Stimulated activated CD8-positive, alpha-beta memory T cell treated with anti-CD3 and anti-CD28 coated beads, Interleukin-2, amount 100 ng/mL, for 1 hour (primary cell): ENCODE measurements at places on chromosomes 4 and X.

DNA sequence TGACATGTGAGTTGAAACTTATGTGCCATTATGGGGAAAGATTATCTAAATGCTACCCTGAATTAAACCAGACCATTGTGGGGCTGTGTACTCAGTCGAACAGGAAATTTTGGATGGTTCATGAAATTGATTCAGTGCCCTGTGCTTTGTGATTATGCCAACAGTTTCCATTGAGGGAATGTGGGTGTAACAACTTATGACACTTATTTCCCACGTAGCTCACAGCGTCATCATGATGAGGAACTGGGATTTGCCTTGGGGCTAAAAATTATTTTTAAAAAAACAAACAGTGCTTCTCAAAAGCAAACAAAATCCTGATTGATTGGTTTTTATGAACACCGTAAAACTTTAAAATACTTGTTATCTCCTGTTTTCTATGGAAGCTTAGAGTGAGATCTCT is 8.3 kb upstream of the CLTRN start:
- DNase-seq, result no peak

DNA sequence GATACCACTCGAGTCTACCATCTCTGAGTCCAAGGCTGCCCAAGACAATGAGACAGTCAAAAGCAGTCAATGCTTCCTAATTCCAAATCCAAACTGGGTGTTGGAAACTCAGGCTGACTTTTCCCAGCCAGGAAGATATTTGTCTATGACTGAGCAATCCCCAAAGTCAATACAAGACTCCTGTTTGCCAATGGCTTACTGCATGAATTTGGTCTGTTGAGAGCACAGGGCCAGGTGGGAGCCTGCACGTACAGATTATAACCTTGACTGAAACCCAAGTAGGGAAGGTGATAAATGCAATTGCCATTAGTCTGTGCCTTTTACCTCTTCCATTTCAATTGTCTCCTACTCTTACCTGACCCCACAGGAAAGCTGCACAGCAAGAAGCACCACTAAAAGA is 72.6 kb upstream of the PPARGC1A start:
- DNase-seq, result no peak

DNA sequence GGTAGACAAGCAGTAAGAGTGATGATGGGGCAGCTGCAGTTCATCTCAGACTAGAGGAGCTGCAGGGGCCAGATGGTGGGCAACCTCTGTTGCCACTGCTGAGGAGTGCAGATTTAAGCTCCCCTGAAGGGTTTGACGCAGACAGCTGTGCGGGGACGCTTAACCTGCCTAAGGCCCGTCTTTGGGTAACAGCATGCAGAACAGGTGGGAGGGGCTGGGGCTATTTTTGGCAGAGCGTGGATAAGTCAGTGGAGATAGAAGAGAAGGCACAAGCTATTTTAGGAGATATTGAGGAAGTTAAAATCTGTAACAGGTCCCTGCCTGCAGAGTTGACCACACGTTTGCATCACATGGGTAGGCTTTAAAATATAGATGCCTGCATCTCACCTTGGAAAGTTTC is 10.5 kb downstream of the CD99 start:
- DNase-seq, result no peak

DNA sequence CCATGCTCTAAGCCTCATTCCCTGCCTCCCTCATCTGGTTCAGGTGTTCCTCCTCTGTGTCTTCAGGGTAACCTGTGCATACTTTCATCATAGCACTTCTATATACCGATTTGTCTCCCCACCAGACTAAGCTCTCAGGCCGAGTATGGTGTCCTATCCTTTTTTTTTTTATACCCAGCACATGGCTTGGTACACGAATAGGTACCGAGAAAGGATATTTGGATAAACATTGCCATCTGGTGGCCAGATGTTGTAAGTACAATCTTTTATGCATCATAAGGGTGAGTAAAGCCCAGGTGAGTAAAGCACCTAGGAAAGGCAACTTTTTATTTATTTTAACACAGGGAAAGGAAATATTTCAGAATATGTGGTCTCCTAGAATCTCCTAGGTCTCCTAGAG is 68.4 kb downstream of the MID2 start:
- no peak for DNase-seq

GRCh38 chr4:58191109-58191508 is 1080.9 kb upstream of the IGFBP7 start:
- no peak for DNase-seq

- DNase-seq, result no peak
These were observed 135.1 kb downstream of the SCLT1 start for GRCh38 chr4:128958194-128958593.

- DNase-seq, result no peak
These were observed 67.2 kb upstream of the CAMK2D start for GRCh38 chr4:113828702-113829101.

- no peak for DNase-seq
These were observed 53.6 kb downstream of the GRK4 start for GRCh38 chr4:3016961-3017360.

DNA sequence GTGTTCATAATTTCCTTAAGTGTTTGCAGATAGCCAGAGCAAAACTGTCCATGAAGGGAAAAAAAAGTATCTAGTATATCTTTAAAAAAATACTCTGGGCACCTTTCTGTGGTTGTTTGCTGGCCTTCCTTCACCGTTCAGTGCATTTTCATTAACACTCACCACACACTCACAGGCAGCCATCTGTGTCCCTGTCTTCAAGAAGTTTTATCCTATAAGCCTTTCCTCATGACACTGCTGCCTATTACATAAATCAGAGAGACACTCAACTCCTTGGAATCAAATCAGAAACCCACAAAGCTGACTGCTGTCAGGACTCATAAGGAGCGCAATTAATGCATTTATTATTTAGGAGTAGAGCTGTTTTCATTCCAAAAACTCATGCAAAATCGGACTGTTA is 1720.2 kb downstream of the PCDH7 start:
- DNase-seq, result no peak

DNA sequence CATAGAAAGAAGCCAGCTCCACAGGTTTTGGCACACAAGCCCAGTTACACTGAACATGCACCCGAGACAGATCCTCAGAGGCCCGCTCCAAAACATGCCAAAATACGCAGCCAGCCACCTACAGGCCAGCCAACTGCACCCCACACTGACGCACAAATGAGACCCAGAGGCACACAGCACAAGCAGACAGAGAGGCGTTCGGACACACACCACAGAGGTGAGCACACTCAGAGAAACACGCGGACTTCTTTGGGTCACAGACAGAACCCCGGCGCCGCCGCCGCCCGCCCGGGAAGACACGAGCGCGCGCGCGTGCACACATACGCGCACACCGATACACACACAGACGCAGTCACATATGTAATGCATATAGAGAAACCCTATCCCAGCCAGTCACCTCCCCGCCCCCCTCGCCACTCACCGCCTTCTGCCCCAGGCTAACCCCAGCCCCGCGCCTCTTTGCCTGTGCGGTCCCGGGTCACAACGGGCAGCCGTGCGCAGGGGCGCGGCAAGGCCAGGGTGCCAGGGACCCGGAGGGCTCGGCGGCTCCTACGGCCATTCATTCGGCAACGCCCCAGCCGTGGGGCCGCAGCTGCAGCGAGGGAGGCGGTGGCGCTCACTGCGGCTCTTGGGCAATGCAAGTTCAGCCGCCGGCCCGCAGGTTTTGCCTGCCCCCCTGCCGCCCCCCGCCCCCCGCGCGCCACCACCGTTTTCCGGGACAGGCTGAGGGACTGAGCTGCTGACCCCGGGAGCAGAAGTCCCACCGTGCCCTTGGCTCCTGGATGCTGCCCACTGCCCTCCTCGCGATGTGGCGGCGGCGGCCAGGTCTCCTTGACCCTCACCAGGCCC is 553 bp downstream of the SEPTIN6 start:
- no peak for DNase-seq

DNA sequence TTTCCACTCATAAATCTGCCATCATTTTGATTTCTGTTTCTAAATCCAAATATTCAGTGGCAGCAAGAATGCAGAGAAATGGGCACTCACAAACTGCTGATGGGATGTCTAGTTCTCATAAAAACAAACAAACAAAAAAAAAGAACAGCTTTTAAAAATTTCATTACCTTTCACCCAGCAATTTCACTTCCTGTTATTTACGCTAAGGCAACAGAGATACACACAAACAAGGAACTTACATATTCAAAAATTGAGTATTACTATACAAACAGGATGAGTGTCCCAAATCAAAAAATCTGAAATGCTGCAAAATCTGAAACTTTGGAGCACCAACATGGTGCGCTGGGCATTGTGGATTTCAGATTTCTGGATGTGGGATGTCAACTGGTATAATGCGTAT is 36.4 kb downstream of the FAT1 start:
- no peak for DNase-seq

DNA sequence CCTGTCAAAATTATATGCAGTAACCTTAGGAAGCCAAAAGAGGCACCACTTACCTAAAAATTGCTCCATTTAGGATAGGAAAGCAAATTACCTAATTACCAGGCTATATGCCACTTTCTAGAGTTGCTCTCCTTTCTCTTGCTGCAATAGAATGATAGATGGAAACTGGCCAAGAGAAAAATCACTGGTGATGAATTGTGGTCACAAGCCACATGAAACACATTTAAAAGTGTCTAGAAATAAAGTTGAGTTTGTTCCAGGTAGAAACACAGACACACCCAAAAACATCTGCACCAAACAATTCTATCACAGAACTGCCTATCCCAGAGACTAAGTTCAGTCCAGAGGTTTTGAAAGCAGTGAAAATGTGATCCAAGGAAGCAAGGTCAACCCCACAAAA is 337.7 kb downstream of the PCDH19 start:
- DNase-seq, result no peak

- no peak for DNase-seq
These were observed 427.7 kb upstream of the MAGEB2 start for GRCh38 chrX:29787656-29788055.

DNA sequence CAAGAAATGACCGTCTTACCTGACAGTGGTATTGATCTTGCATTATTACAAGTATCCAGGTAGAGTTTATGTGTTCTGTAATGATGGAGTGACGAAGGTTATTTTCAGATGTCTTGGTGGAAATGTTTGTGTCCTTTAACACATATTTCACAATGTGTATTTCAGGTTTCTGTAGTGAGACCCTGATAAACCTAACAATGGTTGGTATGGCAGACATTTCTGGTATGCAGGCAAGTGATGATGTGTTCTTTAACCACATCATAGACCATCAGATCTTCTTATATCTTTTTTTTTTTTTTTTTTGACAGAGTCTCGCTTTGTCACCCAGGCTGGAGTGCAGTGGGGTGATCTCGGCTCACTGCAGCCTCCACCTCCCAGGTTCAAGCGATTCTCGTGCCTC is 14.6 kb upstream of the ATXN3L start:
- no peak for DNase-seq

- DNase-seq, result no peak
These were observed 32.5 kb downstream of the COX18 start for GRCh38 chr4:73037057-73037456.

- DNase-seq, result no peak
These were observed 5.0 kb upstream of the SCML1 start for GRCh38 chrX:17732138-17732783.

- no peak for DNase-seq
These were observed 61.6 kb upstream of the PRPS1 start for GRCh38 chrX:107566604-107567262.

DNA sequence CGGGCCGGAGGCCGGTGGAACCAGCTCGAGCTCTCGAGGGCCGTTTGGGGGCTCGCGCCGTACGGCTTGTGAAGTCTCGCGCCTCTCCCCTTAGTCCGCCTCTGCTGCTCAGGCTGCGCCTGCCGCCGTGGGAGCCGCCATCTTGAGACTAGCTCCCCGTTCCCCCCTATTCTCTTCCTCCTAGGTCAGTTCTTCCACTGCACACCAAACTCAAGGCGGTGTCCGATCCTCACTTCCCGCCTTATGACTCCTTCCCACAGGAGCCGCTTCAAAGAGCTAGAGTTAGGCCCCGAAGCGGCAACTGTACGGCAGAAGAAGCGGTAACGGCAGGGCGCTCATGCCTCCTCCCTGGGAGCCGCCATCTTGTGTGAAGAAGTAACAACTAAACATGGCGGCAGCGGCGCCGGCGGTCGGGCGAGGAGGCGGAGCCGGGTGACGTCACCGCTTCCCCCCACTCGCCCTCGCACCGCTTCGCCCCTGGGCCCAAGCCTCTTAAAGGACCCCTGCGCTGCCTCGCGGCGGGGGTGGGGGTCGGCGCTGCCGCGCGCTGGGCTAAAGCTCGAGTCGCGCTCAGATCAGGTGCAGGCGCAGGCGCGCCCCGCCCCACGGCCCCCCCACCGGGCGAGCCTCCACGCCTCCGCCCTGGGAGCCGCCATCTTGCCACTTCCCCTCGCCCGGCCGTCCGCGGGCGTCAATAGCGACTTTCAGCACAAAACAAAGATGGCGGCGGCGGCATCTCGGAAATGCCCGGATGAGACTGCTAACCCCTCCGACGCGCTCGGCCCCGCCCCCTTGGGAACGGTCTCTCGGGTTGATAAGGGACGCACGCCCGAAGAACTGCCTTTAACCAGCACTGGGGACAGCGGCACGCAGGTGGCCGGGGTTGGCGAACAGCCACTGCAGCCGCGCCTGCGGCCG is at the start of gene HCFC1:
Gene HCFC1, minus strand, starts transcription at position 369 of the 918 bp plus-strand sequence. CDS start 978 bp downstream, outside the sequence.
- peak; percentile 84 for DNase-seq

- no peak for DNase-seq
These were observed 305.3 kb downstream of the FRMPD4 start for GRCh38 chrX:12443534-12444098.

DNA sequence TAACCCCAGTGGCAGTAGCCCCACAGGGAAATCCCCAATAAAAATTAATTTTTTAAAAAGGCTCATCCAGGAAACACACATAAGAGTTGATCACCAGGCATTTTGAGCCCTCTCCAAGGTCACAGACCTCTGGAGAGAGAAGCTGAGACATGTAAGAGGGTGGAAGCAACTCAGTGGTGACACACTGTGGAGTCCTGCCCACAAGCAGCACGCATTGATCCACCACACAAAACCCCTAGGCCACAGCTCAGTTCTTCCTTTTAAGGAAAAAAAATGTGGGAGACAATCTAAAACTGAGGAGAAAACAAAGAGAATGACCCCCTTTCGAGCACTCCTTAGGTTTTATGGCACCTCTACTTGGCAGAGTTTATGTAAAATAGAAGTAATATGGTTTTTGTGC is 71.7 kb upstream of the S100G start:
- DNase-seq, result no peak

DNA sequence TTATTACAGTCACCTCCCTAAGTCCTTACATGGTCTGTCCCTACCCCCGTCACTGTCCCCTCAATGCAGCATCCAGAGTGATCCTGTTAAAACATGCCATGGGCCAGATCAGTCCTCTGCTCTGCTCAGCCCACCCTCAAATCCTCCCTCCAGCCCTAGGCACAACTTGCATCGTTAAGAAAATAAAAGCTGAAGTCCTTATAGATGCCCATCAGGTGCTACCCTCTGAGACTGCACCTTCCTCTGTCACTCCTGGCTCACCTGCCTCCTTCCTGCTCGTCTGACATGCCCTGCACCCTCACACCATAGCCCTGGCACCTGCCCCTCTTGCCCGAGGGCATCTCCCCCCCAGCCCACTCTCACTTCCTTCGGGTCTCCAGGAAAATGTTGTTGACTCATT is 4.1 kb downstream of the STK32B start:
- DNase-seq, result no peak

GRCh38 chr4:168639914-168640313 is 143.1 kb downstream of the PALLD start:
- DNase-seq, result no peak
